ENCODE measurements at places on chromosomes 16 and 17.

GRCh38 chr17:10754861-10755591 is 25.2 kb upstream of the TMEM220 start:
- no peak for DNase-seq

DNA sequence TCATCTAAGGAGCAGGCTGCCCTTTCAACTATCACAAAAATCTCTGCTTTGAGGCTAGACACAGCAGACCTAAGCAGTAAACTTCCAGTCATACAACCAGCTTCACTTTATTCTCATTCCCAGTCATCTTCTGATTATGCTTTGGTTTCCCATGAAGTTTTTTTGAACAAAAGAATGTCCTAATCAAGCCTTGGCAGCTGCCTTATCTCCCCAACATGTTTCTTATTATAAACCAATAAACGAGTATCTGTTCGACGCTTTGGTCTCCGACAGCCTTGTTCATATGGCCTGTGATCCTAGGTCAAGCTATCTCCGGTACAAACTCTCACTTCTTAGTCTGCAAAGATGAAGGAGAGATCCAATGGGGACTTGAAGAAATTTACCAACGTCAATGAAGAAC is 47.4 kb upstream of the CDYL2 start:
- DNase-seq, result no peak

DNA sequence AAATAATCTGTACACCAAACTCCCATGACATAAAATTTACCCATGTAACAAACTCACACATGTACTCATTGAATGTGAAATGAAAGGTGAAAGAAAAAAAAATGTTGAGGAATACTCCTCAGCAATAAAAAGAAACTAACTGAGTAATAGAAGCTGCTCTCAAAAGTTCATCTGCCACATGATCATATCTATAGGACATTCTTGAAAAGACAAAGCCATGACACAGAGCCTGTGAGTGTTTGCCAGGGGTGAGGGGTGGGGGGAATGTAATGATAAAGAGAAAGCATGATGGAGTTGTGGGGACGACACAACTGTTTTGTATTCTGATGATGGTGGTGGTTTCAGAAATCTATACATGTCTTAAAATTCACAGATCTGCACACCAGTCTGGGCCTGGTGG is 52.2 kb upstream of the TMC5 start:
- DNase-seq, result no peak

DNA sequence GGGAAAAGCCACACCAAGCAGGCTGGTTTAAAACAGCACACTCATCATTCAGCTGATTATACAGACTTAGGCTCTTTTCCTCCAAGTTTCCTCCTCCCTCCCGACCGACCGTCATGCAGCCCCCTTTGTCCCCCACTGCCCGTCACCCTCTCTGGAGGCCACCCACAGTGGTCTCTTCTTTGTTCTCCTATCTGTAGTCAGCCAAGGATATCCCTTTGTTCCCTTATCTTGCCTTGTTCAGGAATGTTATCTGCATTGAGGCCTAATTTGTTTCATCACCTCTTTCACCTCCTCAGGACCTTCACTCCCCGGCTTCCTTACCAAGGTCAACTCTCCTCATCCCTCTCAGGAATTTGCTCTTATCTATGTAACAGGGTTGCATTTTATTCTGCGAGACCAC is 186.4 kb upstream of the CDH13 start:
- DNase-seq, result no peak

DNA sequence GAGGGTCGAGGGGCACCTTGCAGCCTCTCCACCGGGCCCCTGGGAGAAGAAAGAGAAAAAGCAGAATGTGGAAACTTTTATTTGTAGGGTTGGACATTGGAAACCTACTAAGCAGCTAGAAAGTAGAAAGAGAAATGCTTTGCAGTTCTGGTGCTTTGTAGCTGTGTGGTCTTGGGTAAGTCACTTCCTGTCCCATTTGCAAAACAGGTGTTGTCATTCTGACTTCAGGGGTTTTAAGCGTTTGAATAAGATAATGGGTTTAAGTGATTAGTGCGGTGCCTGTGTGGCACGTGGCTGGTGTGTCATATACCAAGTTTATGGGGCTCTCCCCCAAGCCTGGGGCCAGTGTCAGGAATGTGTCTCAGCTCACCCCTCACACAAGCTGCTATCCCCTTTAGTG is 1.6 kb downstream of the CA4 start:
- no peak for DNase-seq

- no peak for DNase-seq
Measured at GRCh38 chr17:72301887-72302286, 181.1 kb downstream of the SOX9 start.

DNA sequence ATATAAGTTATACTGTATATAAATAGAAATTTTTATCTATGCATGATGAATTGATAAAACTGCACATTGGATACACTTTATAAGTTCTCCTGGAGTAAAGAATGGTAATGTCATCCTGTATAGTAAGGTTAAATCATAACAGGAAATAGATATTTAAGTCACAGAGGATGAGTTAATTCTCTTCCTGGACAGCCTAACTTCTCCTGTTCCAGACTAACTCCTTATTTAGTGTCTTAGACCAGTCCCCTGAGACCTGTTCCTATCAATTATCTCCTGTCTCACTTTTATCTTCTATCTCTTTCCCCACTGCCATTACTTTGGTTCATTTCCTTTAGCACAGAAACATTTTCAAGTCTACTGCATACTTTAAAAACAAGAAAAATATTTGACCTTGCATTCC is 46.5 kb downstream of the SSH2 start:
- DNase-seq, result no peak

GRCh38 chr17:12995106-12995895 is 22.5 kb downstream of the ELAC2 start:
- no peak for DNase-seq

Data from NCI-H1417 treated with DMSO at 0.1 percent for 48 hours (cell line).